ENCODE measurements at places on chromosomes 1 and 21.

- DNase-seq = no peak
Measured at GRCh38 chr1:214281720-214282629, 1.0 kb downstream of the SMYD2 start.

DNA sequence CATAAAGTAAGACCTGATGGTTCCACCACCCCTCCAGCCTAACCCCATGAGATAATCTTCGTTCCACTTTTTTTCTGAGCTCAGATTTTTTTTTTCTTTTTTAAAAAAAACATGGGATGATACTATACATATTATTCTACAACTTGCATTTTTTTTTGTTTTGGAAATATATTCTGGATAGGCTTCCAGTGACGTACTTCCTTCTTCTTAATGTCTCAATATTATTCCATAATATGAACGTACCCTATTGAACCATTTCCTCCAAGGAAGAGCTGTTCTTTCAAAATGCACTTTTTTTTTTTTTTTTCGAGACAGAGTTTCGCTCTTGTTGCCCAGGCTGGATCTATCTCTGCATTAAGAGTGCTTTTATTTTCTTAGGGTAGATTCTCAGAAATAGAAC, 1.5 kb downstream of the EDEM3 start:
- DNase-seq = no peak

- no peak for DNase-seq
Measured at GRCh38 chr1:201026234-201026633, 2.7 kb upstream of the KIF21B start.

GRCh38 chr1:161182214-161182613, 4.9 kb upstream of the B4GALT3 start:
- DNase-seq = no peak

DNA sequence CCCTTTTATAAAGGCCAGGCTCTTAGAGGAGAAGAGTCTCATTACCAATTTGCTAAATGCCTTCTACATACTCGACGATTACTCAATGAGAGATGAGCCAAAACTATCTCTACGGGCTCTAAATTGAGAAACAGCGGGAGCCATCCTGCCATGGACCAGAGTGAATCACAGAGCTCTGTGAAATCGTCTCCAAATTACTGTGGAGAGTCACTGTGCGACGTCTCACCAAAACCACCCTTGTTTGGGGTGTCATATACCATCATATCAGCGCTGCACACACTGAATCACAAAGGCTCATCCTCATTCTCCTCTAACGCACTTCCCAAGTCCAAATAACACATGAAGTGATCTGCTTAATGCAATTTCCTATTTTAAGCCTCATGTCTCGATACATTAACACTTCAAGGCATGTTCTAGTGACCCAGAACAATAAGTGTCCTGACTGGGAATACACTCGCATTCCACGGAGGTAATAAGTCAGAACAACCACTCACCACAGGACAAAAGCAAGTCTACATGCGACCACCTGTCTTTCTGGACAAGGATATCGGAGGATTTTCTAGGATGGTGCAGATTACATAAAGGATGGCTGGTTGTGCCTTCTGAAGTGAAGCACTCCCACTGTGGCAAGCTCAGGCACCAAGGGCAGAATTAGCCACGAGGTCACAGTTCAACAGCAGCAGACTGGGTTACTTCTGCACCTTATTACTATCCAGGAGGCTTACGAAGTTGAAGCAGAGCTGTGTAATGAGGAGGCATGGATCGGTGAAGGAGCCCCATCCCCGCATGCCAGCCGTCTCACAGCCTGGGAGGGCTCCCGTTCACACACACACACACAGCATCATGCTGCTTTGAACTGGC, 44.3 kb downstream of the NID1 start:
- no peak for DNase-seq

DNA sequence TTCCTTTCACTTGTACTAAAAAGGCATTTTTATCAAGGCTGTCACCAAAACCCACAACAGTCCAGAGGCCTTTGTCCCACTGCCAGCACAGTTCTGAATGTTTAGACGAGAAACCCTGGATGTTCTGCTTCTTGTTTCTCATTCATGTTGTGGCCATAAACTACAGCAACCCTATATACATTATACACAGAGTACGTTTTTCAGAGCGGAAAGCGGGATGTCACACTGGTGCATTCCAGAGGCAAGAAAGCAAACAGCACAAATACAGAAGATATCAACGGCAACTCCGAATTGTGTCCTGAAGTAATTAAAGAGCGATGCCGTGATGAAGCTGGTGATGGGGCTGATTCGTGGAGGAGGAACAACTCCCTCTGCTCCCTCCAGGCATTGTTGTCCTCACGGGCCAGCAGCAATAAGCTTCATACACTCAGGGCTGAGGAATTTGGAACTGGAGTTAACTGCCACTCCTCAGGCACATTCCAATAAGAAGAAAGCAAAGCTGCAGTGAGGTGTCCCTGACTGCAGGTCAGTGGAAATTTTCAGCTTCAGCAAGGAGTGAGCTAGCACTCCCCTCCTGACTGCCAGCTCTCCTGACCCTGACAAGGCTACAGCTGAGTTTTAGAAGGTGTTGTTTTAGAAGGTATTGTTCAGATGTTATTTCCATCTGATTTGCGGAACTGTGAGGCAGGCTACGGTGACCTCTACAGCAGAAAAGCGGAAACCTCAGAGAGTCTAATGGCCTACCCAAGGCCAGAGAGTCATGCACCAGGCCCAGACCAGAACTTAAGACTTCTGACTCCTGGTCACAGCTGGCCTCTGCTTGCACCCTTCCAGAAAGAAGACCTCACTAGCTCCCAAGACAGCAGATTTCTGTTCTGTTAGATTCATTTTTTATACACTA, 149.0 kb downstream of the TGFBR3 start:
- no peak for DNase-seq

- DNase-seq = no peak
Measured at GRCh38 chr1:44531785-44532566, 126.9 kb downstream of the RNF220 start.

DNA sequence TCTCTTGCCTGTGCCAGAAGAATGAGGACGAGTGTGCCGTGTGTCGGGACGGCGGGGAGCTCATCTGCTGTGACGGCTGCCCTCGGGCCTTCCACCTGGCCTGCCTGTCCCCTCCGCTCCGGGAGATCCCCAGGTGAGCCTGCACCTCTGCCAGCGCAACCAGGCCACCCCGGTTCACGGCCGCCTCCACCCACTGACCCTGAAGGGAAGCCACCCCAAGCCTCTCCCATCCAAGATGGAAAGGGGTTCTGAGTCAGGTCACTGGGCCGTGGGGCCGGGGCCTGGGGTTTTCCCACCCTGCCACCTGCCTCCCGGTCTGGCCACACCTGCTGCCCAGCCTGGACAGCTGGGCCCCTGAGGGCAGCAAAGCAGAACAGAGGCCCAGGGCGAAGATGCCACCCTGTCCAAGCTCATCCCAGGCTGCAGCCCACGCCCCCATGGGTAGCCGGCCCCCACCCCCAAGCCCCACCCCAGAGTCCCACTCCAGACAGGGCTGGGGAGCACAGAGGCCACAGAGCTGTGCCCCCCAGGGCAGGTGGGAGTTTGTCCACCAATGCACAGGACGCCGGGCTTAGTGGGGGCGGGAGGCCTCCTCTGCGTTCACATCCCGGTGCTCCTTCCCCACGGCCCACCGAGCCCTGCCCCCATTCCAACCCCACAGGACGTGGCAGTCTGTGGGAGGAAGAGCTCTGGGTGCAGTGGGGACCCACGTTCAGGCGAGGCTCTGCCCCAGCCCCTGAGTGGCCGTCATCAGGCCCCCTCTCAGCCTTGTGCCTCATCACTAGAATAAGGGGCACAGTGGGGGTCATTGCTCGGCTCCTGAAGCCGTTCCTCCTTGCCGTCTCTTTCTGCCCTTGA, 5.6 kb downstream of the AIRE start:
- DNase-seq = no peak

DNA sequence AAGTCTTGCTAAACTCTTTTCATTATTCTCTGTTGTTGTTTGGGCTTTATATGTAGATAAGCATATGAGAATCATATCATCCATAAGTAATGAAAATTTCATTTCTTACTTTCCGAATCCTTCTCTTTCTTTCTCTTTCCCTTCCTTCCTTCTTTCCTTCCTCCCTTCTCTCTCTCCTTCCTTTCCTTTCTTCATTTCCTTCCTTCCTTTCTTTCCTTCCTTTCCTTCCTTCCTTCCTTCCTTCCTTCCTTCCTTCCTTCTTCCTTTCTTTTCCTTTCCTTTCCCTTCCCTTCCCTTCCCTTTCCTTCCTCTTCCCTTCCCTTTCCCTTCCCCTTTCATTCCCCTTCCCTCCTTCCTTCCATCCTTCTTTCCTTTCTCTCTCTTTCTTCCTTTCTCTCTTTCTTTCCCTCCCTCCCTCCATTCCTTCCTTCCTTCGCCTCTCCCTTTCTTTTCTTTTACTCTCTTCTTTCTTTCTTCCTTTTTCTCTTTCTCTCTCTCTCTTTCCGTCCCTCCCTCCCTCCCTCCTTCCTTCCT, 147.3 kb downstream of the UCK2 start:
- DNase-seq = no peak

DNA sequence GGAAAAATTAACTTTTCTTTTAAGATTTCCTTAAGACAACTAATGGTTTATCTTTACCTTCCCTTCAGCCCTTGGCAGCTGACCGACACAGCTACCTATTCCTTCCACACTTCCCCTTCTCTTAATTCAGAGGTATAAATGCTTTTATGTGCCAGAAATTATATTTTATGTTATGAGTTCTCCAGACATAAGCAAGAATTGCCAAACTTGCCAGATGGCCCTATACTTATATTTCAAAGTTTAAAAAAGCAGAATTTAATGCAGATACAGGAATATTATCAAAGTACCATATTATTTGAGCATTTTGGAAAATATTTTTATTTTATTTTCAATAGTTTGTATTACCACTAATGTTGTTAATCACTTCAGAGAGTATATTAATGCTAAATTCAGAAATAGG, 445.0 kb downstream of the PTBP2 start:
- DNase-seq = no peak

DNA sequence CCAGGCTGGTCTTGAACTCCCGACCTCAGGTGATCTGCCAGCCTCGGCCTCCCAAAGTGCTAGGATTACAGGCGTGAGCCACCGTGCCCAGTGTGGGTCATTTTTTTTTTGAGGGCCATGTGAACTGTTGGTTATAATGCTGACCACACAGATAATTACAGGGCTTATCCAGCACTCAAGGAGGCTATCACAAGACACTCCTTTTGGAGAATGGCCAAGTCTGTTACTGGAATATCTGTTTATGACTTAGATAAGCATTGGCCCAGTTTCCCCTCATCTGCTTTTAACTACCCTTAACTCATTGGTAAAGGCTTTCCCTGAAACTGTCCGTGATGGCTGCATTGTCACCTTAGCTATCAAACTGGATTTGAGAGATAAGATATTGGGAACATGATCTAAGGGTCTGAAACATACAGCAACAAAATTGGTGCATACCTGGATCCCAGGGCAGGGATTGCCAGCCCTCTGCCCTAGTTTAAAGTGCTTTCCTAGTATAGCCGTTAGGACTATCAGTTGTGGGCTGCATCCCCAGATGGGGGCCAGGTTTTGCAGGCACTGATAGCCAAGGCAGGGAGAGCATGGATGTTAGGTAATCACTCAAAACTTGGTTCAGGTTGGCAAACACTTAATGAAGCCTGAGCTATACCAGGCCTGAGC, 15.6 kb downstream of the SZT2 start:
- no peak for DNase-seq

DNA sequence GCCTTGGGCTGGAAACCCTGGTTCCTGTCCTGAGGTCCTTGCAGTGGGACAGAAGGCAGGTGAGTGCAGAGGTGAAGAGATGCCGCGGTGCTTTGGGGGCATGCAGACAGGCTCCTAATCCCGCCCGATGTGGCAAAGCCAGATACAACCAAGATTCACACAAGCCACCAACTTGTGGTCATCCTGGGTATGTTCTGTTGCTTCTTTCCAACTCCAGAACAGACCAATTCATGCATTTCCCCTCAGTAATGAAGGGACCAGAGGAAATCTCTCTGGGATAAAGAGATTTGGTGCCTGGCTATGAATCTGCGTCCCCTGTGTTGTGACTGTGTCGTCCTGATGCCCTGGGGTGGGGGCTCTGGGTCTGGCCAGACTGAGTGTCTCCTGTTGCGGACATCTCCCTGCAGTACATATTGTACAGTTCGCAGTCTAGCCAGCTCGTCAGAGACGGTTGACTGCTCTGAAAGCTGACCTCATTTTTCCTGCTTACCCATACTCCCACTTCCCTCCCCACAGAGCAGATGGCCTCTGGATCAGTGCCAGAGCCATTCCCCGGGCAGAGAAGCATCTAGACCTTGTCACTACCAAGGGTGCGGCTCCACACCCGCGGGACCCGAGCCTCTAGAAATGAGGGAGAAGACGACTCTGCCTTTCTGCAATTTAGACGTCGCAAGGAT, 216.3 kb downstream of the KIF26B start:
- no peak for DNase-seq

DNA sequence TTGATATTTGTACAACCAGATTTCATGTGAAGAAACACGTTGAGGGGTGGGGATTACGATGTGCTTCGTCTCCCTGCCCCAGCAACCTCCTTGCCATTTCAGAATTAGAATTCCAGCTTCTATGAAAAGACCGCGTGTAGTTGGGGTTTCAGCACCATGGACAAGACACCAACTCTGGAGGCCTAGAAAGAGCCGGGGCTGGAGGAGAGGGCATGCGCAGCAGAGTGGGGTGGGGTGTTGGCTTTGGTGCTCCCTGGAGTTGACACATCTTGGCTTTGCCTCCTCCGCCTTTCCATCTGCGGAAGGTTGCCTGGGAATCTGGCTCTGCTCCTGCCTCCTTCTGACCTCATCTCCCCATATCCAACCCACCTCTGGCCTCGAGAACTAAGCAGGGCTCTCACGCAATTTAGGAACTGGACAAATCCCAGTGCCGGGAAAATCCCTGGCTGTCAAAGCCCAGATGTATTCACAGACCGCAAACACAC, 11.8 kb downstream of the HTR6 start:
- DNase-seq = no peak

GRCh38 chr1:12617511-12617900, 504 bp downstream of the DHRS3 start:
- DNase-seq = no peak

DNA sequence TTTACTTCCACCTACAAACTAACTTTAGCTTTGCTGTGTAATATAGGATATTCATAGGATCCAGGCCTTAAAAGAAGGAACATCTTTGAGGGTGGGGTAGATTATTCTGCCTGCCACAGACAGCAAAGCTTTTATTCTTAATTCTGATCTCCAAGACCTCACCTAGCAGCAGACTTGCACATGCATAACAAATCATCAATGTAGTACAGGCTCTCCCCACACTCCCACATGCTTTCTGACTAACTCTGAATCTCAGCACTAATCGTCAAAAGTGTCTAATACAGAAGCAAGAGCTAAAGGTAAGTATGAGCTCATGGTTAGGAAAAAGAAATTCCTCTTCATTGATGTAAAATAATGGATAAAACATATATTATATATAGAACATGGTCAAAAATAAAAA, 1468.5 kb upstream of the B3GALT2 start:
- no peak for DNase-seq

GRCh38 chr1:155085504-155086127, 7.0 kb downstream of the EFNA3 start:
- DNase-seq = no peak

DNA sequence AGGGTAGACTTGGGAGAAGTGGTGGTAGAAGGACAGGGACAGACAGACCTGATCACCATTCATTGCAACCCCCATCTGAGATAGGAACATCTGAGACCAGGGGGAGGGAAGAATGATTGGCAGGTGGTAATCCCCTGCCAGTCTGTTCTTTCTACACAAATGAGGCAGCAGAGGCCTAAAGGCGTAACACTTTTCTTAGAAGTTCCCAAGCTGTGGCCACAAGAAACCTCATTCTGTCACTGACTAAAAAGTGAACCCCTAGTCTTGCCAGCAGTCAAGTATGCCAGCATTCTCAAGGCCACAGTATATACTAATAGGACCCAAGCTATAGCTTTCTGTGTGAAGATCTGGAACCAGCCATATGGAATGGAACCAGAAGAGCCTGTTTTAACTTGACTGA, 638.0 kb downstream of the KCNT2 start:
- no peak for DNase-seq

Measured in SK-N-DZ (cell line).